ENCODE measurements at places on chromosomes 2 and 18.

- DNase-seq, result no peak
These were observed 124.0 kb upstream of the TTC39C start for GRCh38 chr18:23890589-23890988.

GRCh38 chr2:147086715-147087114 lies 758.1 kb upstream of the ACVR2A start:
- no peak for DNase-seq

DNA sequence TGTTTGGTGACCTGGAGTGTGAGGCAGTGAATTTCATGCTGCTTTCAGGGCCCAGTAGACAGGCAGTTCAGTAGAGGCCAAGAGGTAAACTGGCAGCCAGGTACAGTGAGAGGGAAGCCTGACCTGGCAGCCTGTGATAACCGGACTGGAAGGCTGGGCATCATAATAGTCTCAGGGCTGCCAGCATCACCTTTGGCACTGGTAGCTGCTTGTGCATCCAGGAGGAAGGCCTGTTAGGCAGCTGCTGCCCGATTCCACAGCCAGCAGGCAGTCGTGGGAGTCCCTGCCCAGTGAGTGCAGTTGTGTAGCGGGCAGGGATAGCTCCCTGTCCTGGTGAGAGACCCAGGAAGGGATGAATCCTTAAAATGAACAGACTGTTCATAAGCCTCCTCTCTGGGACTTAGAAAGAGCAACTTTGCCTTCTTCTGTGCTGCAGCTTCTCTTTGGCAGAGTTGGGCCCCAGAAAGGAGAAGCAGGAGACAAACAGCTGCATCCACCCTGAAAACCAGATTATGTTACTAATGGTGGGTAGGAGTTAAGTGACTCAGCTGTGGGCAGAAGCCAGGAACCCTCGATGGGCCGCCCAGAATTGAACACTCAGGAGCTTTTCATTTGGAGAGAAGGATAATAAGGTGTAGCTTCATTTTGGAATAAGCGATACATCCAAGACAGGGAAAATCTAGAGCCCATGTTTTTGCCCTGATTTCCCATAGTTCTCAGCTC lies 8.1 kb upstream of the GPBAR1 start:
- DNase-seq, result no peak

DNA sequence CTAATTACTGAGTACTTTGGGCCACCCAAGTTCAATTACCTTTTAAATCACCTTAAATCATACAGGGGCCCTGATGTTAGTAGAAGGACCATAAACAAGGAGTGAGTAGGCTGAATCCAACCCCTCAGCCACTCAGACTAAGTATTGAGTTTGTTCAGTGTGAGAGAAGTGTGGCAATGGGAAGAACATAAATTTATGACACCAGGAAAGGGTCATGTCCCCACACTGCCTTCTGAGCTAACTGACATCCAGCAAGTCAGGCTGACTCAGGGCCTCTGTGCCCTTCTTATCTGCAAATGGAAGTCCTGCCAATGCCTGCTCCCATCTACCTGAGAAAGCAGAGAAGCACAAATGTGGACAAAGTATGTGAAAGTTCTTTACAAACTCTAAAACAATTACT lies 12.9 kb downstream of the PLEKHM3 start:
- DNase-seq, result no peak

- DNase-seq, result peak; percentile 42
These were observed at the start of gene COBLL1 for GRCh38 chr2:164841719-164842623. TSS of gene COBLL1 (minus strand) at chr2:164841823. CDS start at chr2:164841196, 627 bp downstream.

DNA sequence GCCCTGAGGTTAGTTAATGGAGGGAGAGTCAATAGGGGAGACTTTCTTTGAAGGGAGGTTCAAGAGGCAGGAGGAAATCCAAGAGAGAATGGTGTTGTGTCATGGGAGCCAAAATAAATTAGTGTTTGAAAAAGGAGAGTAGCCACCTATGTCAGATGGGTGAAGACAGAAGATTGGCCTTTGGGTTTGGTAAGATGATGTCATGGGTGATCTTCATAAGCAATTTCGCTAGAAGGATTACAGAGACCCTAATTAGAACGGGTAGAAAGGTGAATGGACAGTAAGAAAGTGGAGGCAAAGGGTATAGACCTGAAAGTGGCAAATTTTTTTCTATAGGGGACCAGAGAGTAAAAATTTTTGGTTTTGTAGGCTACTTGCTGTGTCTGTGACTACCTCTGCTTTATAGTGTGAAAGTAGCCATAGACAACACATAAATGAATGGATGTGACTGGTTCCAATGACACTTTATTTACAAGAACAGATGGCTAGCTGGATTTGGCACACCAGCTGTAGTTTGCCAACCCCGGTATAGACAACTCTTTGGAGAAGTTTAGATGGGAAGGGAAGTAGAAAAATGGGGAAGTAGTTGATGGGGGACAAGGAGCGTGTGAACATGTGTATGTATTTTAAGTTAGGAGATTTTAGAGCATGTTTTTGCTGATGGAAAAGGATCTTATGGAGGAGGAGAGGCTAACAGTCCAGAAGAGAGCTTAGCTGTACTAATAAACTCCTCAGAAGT lies 9.3 kb downstream of the STAMBP start:
- DNase-seq, result no peak

GRCh38 chr2:38672445-38673391 lies 6.8 kb downstream of the GALM start:
- DNase-seq, result no peak

- no peak for DNase-seq
These were observed 24.2 kb downstream of the DHRS9 start for GRCh38 chr2:169093535-169093934.

DNA sequence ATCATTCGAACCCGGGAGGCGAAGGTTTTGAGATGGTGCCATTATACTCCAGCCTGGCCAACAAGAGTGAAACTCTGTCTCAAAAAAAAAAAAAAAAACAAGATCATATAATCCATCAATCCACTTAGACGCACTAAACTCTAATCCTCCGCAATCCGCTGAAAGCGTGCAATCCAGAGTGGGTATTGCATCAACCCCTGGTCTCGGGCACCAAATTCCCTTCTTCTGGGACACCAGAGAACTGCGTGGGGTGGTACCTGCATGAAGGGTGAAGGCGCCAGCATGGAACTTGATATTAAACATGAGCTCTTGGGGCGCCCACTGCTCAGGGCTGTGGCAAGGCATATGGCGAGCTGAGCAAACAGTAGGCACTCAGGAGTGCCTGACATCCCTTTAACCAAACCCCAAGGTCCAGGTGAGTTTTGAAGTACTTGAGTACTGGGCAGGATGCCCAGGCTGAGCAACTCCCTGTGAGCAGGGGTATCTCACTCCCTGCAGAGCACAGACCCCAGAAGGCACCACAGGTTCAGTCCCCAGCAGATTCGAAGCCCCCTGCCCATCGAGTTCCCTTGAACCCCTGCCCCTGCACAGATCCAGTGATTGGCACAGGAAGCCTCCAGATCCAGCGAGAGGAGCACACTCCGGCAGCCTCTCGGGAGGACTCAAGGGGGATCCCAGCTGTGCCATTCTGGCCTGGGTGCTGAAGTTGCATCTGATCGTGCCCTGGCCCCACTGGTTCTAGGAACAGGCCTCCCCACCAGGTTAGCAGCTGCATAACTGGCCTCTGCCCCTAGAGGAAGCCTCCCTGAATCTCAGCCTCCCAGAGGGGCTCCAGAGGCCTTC lies 8.0 kb downstream of the ALPI start:
- no peak for DNase-seq

DNA sequence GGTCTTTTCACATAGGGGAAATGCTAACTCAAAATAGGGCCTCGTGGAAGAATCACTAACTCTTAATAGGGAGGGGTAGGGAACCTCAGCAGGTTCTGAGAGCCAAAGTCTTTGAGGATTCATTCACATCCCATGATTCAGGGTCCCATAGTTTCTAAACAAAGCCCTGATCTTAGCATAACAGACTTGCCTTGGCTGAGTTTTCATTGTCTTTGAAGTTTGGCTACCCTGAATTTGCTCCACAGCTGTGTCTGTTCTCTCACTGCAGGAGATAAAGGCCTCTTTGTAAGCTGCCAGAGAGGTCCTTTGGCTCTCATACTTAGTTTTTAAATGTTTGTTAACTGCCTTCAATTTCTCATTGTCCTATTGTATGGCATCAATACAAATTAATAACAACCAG lies 54.5 kb downstream of the ZDBF2 start:
- no peak for DNase-seq

GRCh38 chr2:28415010-28415409 lies 22.4 kb downstream of the FOSL2 start:
- DNase-seq, result no peak

- no peak for DNase-seq
These were observed 368.4 kb upstream of the SLC8A1 start for GRCh38 chr2:40820319-40820718.

DNA sequence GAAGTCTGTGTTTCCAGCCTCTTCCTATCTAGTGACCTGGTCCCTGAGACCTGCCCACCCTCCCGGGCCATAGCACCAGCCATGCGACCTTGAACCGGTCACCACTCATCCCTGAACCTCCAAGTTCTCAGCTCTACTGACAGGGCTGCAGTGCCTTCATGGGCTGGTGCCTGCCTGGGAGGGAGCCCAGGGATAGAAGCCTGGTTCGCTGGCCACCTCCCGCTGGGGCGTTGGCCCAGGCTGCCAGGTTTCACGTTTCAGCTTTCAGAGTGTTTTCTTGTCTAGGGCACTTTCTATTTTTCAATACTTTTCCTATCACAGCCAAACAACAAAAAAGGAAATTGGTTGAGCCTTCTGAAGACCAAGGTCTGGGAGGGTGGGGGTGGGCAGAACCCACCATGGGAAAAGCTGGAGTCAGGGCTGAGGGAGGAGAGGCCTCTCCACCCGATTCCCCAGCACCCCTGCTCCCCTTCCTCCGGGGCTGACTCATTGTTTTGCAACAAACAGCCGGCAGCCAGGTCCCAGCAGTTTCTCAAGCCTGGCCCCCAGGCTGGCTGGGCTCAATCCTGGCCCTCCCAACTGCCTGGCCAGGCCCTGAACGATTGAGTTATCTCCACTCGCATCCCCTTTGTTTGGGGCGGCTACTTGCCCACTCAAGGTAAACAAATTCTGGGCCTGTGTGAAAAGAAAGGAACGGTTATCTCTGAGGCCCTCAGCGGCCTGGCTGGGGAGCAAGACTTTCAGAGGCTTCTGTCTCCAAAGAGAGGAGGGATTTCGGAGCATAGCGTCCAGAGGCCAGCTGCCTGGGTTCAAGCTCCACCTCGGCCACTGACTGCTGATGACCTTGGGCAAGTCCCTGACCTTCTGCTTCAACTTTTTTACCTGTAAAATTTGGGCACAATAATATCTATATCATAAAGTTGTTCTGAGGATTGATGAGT lies 47.5 kb downstream of the ZFP36L2 start:
- peak; percentile 27 for DNase-seq

- no peak for DNase-seq
These were observed 17.3 kb downstream of the C2orf42 start for GRCh38 chr2:70173520-70173919.

GRCh38 chr18:5419601-5420000 lies 124.1 kb upstream of the ZBTB14 start:
- DNase-seq, result no peak

DNA sequence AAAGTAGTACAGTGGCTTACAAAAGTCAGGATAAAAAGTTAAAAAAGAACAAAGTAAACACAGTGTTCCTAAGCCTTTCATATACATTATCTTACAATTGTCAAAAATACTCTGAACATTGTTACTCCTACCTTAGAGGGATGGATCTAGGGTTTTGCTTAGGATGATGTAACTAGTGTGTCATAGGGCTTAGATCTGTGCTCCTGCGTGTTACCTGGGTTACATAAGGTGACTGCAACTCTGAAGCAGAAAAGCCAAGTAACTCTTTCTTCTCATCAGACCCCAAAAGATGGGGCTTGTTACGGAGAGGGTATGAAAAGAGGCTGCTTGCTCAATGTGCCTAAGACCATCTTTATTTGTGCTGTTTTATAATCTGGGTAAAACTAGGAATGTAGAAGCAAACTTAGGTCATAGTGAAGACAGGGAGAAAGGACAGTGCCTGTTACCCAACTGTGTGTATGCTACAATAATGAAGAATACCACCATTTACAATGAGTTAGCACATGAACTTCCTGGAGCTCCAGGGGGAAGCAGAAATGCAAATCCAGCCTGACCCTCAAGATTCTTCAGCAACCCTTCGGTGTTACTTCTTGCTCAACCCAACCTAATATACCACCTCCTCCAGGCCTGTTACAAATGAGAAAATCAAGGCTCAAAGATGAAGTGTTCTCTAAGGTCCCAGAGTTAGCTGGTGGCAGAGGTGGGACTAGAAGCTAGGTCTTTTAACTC lies 42.0 kb upstream of the STK17B start:
- no peak for DNase-seq

GRCh38 chr2:58073008-58073407 lies 26.4 kb downstream of the VRK2 start:
- DNase-seq, result no peak

- no peak for DNase-seq
These were observed 84.4 kb downstream of the DYM start for GRCh38 chr18:49376046-49376445.

- DNase-seq, result no peak
These were observed 63.2 kb downstream of the UGGT1 start for GRCh38 chr2:128154225-128154624.

GRCh38 chr2:26864226-26864625 lies 16.3 kb downstream of the DPYSL5 start:
- no peak for DNase-seq

DNA sequence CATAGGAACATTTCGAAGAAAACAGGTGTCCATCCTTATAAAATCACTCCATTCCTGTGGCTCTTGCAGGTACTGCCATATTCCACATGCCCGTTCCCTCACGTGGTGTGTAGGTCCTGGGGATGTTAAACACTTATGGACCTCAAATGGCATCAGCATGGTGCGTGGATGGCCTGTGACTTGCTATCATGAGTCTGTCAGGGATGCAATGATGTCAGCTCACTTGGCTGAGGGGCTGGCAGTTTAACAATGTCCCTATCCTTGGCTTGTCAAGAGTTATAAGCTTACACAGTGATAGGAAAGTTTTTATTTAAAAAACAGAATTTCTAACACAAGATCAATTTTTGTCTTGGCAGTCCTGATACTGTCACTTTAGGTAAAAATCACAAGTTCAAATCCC lies 28.8 kb downstream of the MAIP1 start:
- no peak for DNase-seq

GRCh38 chr2:34107811-34108210 lies 508.7 kb upstream of the FAM98A start:
- DNase-seq, result no peak

DNA sequence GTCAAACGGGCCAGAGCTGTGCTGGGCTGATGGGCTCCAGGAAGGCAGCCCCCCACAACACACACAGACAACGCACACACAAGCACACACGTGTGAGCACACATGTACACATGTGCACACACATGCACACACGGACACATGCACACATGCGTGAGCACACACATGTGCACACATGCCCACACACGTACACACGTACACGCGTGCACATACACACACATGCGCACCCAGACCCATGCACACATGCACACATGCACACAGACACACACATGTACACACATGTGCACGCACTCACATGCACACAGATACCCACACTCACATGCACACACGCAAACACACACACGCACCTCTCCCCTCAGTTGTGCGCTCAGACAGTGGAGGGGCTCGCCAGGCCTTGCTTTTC lies 31.2 kb upstream of the HPCAL1 start:
- no peak for DNase-seq

GRCh38 chr2:164835302-164835701 lies 6.3 kb downstream of the COBLL1 start:
- no peak for DNase-seq

GRCh38 chr2:233473878-233474277 lies 92.7 kb downstream of the USP40 start:
- DNase-seq, result no peak
